ENCODE measurements at places on chromosomes 16 and 17.

DNA sequence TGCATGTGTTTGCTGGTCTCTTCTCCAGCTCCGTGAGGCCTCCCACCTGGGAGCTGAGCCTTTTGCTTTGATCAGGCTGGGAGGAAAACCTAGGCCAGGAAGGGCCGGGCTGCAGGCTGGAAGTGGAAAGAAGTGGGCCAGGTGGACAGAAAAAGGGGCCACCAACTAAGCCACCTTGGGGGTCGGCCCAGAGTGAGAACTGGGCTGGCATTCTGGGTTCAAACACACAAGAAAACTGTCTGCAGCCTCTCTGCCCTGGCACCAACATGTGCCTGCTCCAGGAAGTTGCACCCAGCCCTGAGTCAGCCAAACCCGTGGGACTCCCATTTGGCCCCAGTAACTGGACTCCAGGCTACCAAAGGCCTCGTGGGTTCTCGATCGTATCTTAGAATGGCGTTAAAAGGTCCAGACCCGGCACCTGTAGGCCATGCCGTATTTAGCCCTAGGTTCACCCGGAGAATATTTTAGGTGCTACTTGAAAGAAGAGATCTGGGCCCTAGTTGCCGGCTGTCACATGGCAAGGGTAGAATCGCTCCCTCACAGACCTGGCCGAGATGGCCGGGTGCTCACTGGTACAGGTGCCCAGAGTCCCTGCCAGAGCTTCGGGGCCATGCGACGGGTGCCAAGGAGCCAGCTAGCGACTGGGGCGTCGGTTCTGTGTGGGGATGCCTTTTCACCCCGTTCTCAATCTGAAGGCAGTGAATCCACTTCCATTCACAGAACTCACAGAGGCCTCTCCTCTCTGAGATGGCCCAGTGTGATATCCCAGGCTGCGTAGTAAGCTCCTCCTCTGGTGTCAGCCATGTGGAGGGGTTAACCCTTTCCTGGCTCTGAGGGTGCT is 236.6 kb downstream of the MRTFB start:
- no peak for DNase-seq

DNA sequence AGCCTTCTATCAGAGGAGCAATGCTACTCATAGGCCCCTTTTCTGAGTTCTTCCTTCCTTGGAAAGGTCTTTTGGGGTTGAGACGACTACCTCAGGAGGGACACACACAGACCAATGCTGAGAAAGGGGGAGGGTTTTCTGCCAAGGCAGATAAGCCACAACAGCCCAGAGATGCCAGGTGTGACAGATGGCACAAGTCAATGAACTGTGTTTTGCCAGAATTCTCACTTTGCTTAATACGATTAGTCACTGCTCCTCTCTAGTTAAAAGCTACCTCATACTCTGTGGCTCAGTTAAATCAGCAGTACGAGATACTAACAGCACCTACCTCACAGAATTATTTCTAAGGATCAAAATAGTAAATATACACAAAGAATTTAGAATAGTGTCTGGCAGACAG is 8.0 kb downstream of the BRD7 start:
- DNase-seq = no peak

DNA sequence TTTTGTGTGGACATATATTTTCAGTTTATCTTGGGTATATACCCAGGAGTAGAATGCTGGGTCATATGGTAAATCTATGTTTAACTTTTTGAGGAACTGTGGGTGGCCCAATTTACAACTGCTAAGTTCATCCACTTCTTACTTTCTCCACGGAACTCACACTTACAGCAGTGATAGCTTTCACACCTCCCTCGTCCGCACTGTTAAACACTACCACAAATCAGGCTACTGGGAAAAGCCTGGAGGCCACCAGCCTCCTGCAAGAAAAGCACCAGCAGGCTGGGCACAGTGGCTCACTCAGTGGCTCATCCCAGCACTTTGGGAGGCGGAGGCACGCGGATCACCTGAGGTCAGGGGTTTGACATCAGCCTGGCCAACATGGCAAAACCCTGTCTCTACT is 14.7 kb upstream of the ZG16 start:
- DNase-seq = peak; percentile 9

- no peak for DNase-seq
These were observed 7.2 kb downstream of the MPO start for GRCh38 chr17:58273453-58274104.

DNA sequence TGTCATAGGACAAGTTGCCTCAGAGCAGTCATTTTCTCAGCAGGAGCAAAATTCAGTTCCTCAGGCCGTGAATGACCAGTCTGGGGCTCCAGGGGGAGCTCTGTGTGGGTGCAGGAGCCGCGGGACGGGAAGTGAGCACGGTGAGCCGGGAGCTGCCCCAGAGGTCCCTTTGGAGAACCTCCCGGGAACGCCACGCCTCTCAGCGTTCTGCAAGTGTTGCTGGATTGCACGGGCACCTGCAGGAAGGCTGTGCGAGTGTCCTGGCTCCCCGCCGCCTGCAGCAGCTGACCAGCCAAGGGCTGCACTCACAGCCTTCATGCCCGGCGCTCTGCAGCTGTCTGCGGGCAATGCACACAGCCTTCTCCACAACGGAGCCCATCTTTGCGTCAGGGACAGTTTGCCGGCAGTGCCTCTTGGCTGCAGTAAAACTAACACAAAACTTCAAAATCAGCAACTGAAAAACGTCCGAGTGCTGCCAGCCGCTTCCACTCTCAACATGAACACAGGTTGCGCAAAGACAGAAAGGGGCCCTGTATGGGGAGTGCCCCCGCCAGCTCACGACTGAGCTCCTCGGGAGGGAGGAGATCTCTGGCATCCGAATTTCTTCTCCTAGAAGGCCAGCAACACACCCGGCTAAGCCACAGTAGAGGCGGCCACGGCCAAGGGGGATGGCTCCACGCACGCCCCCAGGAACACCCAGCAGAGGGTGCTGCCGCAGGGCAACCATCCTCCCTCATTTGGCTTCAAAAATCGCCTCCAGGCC is 16.0 kb downstream of the NDUFAF8 start:
- no peak for DNase-seq

- DNase-seq = no peak
These were observed 18.1 kb upstream of the KRT17 start for GRCh38 chr17:41642252-41643156.

GRCh38 chr17:3532106-3532858 is 25.3 kb downstream of the TRPV3 start:
- no peak for DNase-seq

DNA sequence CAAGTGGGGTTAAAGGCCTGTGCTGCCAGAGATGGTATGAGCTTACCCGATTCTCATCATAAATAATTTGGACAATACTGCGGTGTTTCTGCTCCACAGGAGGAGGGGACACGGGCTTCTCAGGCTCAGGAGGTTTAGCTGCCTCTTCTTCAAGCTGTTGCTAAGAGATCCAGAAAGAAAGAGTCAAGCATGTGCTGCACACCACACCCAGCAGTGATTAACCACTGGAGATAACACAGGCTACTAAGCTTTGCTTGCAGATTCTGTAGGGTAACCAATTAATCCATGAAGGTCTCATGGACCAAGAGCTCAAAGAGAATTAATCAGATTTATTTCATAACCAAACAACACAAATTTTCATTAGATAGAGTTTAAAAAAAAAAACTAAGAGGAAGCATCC is 56.6 kb downstream of the NCOR1 start:
- no peak for DNase-seq

GRCh38 chr17:17710728-17711541 is 29.7 kb downstream of the RAI1 start:
- no peak for DNase-seq

GRCh38 chr17:68197997-68198930 is 49.6 kb upstream of the AMZ2 start:
- DNase-seq = no peak

DNA sequence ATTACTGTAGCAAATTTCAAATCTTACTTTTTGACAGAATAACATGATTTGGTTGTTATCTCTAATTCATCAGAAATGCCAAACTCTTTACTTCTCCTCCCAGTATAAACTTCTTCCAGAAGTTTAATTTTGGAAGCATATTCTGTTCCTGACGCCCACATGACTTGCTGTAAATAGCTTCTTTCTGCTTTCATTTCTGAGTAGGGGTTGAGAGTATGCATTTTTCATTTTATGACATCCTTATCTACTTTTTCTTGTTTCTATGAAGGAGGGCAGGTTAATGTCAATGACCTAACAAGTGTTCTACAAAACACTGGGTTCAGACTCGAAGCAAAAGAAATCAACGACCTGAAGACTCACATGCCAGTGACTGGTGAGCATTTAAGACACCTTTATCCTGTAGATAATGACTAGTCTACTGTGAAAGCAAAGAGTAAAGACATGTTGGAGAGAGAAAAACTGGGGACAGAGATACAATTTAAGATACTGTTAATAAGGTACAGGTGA is 36.5 kb upstream of the EFCAB3 start:
- no peak for DNase-seq

DNA sequence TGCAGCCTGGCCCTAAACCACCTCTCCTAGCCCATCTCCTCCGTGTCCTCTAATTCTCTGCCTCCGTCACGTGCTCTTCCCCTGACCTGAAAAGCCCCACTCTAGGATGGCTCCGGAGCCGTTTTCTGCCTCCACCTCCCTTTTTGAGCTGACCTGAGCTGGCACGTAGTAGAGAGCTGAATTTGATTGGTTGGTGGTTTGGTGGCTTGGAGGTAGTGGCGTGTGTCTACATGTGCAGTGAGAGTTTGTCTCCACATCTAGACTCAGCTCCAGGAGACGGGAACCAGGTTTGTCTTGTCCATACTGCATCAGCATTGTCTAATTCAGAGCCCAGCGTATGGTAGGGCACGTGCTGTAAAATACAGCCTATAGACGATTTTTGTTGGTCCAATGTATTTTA is 3.0 kb downstream of the SBK1 start:
- DNase-seq = no peak

DNA sequence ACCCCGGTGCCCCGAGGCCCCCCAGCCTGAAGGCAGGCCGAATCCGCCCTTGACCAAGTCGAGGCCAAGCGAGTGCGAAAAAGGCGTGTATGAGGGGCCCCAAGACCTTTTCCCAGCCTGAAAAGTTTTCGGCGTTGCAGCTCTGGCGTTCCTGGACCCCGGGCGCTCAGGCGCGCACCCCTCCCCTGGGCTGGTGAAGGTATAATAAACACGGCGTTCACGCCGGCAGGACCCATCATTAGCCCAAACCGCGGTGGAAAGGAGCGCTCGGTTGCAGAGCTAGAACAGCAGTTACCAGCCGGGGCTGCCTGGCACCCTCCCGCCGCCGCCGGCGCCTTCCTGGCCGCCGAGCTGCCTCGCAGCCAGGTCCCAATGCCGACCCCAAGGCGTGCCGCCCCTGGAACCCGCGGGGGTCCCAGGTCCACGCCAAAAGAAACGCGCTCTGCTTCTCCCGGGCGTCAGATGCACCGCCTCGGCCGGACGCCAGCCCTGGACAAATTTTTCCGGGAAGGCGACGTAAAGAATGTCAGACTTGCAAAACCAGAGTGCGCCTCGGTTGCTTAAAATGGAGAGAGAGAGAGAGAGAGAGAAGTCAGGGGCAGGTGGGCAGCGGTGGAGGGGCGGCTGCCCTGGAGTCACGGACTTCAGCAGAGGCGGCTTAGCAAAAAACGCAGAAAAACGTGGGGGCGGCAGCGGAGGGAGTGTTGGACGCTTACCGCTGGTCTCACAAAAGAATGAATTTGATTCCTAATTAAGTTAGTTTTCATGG is 11.5 kb upstream of the FOXF1 start:
- DNase-seq = no peak

DNA sequence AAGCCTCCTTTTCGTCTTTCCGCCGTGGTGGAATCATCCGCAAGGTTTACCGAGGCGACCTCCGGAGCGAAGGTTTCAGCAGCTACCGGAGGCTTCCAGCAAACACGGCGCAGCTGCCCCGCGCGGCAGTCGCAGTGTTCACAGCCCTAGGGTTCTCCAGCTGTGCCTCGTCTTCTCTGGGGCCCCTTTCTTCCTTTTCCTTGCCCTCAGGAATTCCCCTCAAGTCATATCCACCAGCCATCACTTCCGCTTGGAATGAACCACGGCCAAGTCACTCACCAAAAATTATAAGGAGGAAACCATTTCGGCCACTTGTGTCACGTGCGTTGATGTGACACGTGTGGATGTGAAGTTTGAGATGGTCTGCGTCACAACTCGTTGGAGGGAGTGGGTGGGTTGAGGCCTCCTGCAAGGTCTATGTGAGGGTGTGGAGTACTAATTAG is 636 bp upstream of the ERN1 start:
- no peak for DNase-seq

GRCh38 chr17:80843741-80844156 is 147.9 kb upstream of the CHMP6 start:
- DNase-seq = no peak

- DNase-seq = no peak
These were observed 479 bp downstream of the IRX6 start for GRCh38 chr16:55324285-55325079.

DNA sequence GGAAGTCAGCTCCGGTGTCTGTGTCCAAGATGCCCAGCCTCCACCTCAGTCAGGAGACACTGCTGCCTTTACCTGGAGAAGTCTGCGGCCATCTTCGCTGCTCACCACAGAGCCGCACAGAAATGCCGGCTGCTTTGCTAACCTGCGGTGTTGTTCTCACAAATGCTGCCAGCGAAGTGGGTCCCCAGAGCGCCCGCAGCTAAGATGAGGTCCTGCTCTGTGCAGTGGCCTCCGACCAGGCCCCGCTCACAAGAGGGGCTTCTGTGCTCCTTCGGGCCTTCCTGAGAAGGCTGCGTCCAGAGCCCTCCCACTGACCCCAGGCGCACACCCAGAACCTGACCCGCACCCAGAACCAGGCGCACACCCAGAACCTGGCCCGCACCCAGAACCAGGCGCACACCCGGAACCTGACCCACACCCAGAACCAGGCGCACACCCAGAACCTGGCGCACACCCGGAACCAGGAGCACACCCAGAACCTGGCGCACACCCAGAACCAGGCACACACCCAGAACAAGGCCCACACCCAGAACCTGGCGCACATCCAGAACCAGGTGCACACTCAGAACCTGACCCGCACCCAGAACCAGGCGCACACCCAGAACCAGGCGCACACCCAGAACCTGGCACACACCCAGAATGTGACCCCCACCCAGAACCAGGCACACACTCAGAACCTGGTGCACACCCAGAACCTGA is 51.5 kb upstream of the FASN start:
- DNase-seq = no peak

GRCh38 chr17:43632221-43632620 is 29.5 kb downstream of the MEOX1 start:
- DNase-seq = no peak

GRCh38 chr16:66152823-66153393 is 213.6 kb upstream of the CDH5 start:
- DNase-seq = no peak

GRCh38 chr16:31714903-31715504 is 158.6 kb upstream of the ZNF267 start:
- DNase-seq = no peak

GRCh38 chr16:79082970-79083369 is 517.6 kb downstream of the MAF start:
- DNase-seq = no peak

GRCh38 chr17:50173335-50173941 is 7.6 kb downstream of the SGCA start:
- no peak for DNase-seq

GRCh38 chr17:17406225-17406624 is 70.6 kb upstream of the MED9 start:
- no peak for DNase-seq

Data from CD8-positive, alpha-beta memory T cell (primary cell).